ENCODE measurements at places on chromosomes 6 and 20.
A peak's percentile ranks its signal among the peaks of the same experiment; 100 is the strongest.

DNA sequence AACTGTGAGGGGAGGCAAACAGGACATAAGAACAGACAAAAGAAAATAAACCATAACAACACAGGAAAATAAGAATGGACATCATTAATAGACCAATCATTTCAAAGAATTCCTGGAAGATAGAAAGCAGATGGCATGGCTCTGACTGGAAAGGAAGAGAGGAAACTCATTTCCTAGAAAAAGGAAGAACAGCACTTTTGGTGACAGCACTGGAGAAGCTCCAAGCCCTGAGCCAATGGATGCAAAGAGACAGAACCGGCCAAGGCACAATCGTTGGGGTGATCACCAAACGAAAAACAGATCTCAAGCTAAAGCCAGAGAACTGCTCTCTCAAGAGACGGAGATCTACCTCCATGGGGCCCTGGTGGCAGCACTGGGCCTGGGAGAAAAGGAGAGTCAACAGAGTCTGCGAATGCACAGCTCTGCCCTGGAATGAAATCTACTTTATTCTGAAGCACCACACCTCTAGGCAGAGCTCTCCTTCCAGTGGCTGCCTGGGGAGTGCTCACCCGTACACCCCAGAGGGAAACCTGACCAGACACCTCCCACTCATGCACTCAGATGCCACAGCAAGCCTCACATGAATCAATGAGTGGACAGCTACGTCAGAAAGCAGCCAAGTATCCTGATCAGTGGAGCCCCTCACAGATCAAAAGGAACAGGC is 24.2 kb downstream of the KIAA0319 start:
- no peak for DNase-seq

GRCh38 chr6:123990376-123990775 is 186.7 kb downstream of the NKAIN2 start:
- no peak for DNase-seq

GRCh38 chr6:154842833-154843232 is 109.6 kb downstream of the SCAF8 start:
- DNase-seq = no peak

DNA sequence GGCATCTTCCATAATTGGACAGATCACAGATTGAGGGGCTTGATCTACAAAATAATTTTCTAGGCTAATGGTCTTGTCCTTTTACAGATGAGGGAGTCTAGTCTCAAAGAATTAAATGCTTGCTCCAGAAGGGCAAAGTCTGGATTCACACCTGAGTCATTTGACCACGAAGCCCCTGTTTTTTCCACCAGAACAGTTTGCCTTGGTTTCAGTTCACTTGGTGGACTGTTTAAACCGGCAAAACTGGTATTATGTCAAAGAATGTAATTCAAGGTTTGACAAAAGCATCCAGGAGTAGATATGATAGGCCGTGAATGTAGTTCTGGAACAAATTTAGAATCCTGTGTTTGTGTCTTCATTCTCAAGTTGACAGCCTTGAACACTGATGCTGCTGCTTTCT is 3.3 kb downstream of the MYO6 start:
- no peak for DNase-seq

DNA sequence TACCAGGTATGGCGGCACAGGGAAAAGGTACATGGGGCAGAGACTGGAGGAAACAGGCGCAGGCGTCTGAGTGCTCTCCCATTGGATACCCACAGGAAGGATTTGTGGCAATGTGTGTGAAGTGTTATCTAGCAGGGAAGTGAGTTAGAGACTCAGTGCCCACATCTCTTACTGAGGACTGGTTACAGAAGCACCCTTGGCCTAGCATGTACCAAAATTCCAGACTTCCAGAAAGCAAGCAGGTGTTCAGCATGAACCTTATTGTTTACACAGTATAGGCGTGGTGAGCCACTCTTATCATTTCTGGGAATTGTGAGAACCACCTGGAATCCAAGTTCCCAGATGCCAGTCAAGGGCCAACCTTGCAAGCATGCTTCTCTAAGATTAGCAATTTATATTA is 14.2 kb downstream of the MANBAL start:
- no peak for DNase-seq

GRCh38 chr20:11919581-11919980 is 1.9 kb downstream of the BTBD3 start:
- DNase-seq = no peak

DNA sequence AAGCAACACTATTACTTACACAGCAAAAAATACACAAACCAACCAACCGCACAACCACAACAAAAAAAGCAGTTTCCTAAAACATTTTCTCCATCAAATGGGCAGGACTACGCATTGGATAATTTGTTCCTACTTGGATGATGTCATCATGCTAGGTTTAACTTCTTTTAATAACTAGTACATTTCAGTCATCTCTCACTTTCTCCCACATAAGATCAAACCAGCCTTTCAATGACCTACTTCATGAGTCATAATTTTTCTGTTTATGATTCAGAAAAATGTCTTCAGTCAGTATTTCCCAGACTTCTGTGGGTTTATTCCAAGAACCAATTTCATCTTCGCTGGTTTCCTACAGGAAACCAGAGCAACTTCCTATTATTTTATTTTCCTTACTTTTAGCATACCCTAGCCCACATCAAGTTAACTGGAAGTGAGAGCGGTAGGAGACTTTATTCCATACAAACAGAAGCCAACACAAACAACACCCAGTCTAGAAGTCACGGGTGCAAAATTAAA is 134.2 kb downstream of the GMDS start:
- no peak for DNase-seq

- no peak for DNase-seq
Measured at GRCh38 chr6:28537509-28538140, 11.9 kb downstream of the GPX5 start.

DNA sequence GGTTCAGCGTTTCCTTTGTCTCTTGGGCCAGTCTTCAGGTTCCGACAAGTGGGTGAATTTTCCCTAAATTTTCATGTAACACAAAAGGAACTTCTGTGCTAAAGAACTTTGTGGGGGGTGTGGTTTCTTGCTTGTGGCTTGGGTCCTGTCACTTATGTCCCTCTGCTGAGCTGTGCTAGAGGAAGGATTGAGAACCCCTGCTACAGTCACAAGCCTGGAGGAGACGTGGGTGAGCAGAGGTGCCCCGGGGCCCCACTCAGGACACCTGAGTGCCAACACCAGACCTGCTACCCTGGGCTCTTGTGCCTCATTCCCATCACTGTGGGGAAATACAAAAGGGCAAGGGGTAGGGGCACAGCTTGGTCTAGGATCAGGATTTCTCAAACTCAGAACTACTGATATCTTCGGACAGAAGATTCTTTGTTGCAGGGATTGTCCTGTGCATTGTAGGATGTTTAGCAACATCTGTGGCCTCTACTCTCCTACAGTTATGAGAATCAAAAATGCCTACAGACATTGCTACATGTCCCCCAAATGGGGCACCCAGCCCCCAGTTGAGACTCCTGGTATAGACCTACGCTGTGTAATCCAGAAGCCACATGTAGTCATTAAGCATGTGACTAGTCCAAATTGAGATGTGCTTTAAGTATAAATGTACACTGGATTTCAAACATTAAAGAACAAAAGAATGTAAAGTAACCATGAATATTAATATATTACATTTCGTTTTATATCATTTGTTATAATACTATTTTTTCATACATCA is 128.7 kb downstream of the LY86 start:
- DNase-seq = no peak

DNA sequence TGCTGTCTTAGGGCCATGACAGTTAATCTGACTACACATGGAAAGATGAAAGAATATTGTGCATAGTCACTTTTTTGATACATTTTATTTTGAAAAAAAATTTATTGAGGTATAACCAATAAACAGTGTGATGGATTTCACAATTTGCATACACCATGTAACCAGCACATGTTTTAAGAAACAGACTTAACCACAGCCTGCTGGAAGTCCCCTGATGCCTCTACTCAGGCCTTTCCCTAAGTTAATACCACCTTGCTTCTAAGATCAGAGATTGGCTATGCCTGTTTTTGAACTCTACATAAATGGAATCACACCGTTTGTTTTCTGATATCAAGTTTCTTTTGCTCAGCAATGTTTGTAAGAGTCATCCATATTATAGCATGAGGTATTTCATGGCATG is 136.3 kb downstream of the CFAP61 start:
- DNase-seq = no peak

DNA sequence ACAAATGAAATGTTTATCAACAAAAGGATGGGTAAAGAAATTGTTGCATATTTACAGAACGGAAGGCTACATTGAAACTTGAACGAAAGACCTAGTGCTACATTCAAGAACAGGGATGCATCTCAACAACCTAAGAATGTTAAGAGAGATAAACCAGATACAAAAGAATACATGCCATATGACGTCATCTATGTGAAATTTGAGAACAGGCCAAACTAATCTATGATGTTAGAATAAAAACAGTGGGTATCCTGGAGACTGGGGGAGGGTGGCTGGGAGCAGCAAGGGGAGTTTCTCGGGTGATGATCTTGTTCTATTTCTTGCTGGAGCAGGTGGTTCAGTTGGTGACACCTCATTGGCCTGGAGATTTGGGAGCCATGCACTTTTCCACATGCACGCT is 81.5 kb downstream of the SULF2 start:
- DNase-seq = no peak

GRCh38 chr20:58017231-58017969 is 211.1 kb downstream of the ANKRD60 start:
- DNase-seq = no peak

DNA sequence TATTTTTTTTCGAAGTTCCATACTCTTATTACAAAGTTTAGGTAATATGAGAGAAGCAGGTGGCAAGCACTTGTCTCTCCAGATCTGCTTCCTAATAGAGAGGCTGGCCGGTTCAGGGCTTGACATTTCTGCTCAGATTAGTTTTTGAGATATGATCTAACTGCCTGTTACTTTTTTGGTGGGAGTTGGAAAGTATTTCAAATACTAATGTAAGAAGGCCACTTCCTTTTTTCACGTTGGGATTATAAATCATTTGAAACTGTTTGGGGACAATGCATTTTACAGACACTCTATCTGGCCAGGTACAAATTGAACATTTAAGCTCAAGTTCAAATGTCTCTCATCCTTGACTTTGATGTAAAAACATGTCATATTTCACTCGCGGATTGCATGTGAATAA is 222.1 kb upstream of the SULF2 start:
- DNase-seq = no peak

DNA sequence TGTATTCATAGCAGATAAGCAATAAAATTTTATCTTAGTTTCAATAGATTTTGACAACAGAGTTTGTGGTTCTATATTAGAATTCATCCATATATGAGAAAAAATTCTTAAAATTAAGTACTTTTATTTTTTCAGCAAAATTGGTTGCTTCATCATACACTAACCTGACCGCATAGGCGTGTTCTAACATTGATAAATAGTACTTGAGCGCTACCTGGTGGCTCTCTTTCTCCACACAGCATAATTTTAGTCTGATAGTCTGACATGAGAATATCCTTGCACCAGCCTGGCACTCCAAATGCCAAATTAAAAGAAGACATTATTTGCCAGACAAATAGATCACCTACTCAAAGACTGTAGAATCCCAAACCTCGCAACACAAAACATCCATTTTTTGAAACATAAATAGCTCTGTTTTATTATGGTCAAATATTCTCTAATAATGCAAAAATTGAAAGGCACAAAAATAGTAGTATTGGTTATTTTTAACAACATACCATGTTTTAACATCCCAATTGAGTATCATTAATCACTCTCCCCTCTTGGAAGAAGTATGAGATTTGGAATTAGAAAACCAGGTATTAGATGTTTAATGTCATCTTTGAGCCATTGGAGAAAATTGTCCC is 33.0 kb upstream of the FILIP1 start:
- DNase-seq = peak; percentile 47

- DNase-seq = peak; percentile 57
Measured at GRCh38 chr6:138988469-138988834, 399 bp upstream of the REPS1 start.

DNA sequence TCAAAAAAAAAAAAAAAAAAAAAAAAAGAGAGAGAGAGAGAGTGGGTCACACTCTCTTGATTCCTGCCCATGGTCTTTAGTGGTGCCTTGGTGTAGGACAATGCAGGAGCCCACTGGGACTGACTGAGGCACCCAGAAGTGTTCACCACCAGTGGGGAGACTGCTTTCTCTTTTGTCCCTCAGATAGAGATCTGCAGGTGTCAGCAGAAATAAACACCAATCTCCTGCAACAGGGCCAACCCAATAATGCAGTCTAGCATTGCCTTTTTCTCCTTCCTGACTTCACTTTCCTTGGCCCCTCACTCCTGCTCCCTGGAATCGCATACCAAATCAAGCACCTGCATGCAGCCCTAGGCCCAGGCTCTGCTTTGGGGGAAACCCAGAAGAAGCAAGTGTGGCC is 39.0 kb upstream of the CCDC28A start:
- DNase-seq = no peak

DNA sequence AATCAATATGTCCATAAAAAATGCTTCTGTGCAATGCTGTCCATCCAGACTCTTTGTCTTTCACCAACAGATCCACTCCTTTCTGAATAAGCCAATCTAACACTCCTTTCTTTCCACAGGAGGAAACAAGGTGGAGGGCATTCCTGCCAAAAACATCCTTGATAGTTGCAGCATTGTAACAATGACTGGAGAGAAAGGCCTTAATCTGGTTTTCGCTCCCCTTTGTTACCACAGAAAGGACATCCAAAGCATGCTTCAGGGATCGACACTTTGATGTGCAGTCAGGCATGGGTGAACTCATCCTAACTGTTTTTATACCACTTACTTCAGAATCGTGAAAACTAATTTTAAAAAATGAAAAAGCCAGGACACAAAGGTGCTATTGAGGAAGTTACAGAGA is 7.4 kb downstream of the IBTK start:
- DNase-seq = no peak

GRCh38 chr6:122246906-122247658 is 152.4 kb upstream of the HSF2 start:
- no peak for DNase-seq

DNA sequence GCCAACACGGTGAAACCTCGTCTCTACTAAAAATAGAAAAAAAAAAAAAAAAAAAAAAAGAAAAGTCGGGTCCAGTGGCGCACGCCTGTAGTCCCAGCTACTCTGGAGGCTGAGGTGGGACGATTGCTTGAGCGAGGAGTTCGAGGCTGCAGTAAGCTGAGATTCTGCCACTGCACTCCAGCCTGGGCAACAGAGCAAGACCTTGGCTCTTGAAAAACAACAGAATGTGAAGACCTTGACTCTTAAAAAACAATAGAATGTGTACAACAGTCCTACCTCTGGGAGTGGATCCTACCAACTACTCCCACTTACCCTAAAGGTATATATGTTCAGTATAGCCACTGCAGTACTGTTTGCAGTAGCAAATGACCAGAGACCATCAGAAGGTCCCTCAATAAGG is 15.1 kb downstream of the KIF3B start:
- no peak for DNase-seq

DNA sequence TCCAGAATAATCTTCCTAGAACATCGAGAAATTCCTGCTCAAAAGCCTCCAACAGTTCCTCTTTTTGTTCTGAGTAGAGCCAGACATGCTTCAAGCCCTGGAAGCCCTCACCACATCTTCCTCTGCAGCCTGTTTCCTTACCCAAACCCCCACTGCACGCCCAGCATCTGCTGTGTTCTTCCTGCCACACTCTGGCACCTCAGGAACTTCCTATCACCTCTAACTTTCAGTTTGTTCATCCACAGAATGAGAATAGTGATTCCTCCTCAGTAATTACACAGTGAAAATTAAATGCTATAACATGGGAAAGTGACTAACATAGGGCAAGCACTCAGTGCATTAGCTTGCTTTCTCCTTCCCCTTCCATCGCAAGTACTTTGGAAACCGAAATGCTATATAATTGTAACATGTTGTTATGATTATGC is 26.3 kb downstream of the C6orf89 start:
- DNase-seq = no peak

Data from HEK293T (cell line).